ENCODE measurements at places on chromosomes 2 and 18.

DNA sequence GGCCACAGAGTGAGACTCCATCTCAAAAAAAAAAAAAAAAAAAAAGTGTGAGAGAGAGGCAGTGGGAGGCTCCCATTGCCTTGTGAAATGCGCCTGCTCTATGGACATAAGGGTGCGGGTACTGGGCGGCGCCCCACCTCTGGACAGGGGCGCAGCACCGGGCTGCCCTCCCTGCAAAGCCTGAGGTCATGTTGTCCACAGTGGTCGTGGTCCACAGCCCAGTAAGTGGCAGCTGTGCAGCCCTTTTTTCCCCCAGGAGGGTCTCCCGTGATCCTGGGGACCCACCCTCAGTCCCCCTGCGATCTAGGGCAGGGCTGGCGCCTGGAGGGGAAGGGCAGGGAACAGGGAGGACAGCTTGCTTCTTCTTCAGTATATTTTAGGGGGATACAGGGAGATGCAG is 37.8 kb downstream of the LPIN1 start:
- no peak for DNase-seq

- DNase-seq: no peak
Observed at GRCh38 chr18:45275367-45276113, 339.7 kb upstream of the SLC14A2 start.

DNA sequence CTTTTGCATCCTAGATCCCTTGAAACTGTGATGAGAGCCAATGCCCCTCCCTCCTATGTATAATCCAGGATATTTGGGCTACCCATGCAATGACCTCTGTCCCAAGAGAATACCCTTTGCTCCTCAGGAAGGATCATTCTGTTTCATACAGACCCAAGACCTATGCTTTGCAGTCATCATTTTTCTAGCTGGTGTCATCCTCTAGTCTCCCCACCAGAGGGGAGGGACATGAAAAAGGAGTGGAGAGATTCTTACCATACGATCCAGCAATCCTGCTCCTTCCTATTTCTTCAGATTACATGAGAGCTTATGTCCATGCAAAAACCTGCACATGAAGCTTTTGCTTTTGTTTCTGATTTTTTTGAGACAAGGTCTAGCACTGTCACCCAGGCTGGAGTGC is 13.8 kb upstream of the GIGYF2 start:
- no peak for DNase-seq

DNA sequence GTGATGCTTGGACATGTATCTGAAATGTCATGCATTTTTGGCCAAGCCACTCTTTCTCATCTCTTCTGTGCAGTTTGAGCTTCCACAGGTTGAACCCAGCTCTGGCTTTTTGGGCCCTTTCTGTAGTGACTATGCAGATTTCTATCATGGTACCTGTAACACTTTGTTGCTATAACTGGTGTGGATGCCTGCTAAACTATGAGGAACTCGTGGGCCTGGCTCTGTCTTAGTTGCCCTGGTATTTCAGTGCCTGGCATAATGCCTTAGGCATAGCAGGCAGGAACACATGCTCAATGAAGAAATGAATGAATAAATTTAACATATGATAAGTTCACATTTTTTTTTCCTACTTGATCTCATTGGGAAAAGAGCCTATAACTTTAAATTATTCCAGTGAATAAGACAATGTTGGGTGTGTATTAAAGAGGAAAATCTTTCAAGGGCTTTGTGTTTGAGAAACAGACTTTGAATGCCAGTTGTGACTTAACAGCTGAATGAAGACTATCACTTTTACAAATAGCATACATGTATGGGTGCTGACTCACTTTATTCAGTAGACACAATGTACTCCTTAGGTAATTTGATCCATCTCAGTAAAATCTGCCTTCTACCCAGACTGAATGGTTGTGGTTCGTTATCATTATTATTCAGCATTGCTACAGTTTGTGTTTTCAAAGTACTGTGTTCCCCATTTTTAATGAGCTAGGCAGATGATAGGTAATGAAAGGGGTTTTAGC is 86.4 kb upstream of the MAP4K3 start:
- no peak for DNase-seq

- DNase-seq: no peak
Observed at GRCh38 chr2:195337597-195337996, 319.4 kb upstream of the SLC39A10 start.

All from stimulated activated naive CD4-positive, alpha-beta T cell treated with Interleukin-2 at 50 U/mL for 16 hours (primary cell).